ENCODE measurements at places on chromosomes 5 and 9. TPM values are rescaled to one million over a fixed set of nuclear protein-coding genes. Genes with fewer than 3 reads are reported as not detected.

Gene PCDHB9
- not detected for total RNA-seq

Gene LCN10
- not detected for total RNA-seq

- no peak for DNase-seq
- no peaks in the 10 kb centered on the region for H3K4me1 ChIP-seq
- no peaks in the 10 kb centered on the region for H3K27me3 ChIP-seq
- H3K27ac ChIP-seq, result no peak overlapping the region
- H3K36me3 ChIP-seq, result no peaks in the 10 kb centered on the region
Measured at GRCh38 chr5:164832516-164832915, 1327.1 kb downstream of the MAT2B start.

DNA sequence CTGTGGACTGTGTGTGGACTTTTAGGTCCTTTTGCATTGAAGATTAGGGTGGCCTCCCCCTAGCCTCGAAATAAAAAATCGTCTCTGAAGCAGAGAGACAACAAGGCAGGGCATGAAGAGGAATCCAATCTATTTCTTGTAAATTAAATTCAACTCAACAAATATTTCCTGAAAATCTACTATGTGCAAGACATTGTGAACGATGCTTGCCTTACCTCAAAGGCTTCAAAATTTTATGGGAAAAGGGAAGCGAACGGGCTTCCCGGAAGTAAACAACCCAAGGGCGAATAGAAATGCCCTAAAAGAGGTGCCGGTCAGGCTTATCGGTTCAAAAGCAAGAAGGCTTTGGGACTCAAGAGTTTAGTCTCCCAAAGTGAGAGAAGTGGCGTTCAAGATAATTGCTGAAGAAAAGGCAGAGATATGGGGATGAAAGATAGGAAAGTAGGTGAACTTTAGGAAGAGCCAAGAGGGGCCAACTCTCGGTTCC lies 525 bp downstream of the KIF24 start:
- peak overlapping the region; percentile 82 for H3K4me3 ChIP-seq
- peaks cover 21% of the 10 kb centered on the region for H3K4me1 ChIP-seq
- H3K27ac ChIP-seq, result peak overlapping the region; percentile 78
- H3K27me3 ChIP-seq, result no peaks in the 10 kb centered on the region
- DNase-seq, result no peak

DNA sequence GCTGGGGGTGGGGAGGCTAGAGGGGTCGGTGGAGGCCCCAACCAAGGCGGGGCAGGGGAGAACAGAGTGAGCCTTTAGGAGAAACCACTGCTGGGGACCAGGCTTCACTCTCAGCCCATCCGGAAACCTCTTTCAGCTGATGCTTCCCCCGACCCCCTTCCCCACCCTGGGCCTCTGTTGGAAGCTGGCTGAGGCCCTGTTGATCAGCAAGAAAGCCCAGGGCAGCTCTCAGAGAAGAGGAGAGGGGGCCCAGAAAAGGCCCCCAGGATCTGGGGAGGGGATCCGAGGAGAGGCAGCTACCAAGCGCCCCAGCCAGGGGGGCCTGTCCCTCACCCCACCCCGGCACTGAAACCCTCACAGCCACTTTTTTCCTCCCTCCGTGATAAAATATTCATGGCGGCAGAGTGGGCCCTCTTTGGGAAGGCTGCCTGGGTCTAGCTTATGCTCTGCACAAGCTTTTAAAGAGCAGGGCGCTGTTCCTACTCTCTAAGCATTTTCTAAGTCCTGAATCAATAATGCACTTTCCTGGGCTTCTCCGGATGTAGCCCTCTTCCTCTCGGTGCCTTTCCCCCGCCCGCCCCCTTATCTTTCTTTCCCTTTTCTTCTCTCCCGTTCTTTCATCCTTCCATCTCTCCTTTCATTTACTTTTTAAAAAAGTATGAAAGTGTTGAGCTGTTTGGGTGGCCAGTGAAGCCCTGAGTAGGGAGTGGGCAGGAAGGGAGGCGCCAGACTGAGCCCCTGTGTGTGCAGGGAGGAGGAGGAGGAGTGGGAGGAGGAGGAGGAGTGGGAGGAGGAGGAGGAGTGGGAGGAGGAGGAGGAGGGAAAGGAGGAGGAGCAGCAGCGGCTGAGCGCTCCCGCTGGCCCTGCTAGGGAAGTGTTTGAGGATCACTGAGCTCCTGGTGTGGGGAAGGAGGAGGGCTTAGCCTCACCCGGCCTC lies 23.5 kb downstream of the NTNG2 start:
- no peak overlapping the region for H3K4me3 ChIP-seq
- H3K4me1 ChIP-seq, result no peaks in the 10 kb centered on the region
- no peak overlapping the region for H3K27ac ChIP-seq
- H3K36me3 ChIP-seq, result no peaks in the 10 kb centered on the region
- no peak for DNase-seq

Gene TMEM171
- not detected for total RNA-seq

Gene DMRT2
- total RNA-seq, result not detected

- no peak overlapping the region for H3K27ac ChIP-seq
- no peaks in the 10 kb centered on the region for H3K27me3 ChIP-seq
- peak; percentile 61 for DNase-seq
Measured at GRCh38 chr5:158695595-158696330, 404.0 kb downstream of the EBF1 start.

DNA sequence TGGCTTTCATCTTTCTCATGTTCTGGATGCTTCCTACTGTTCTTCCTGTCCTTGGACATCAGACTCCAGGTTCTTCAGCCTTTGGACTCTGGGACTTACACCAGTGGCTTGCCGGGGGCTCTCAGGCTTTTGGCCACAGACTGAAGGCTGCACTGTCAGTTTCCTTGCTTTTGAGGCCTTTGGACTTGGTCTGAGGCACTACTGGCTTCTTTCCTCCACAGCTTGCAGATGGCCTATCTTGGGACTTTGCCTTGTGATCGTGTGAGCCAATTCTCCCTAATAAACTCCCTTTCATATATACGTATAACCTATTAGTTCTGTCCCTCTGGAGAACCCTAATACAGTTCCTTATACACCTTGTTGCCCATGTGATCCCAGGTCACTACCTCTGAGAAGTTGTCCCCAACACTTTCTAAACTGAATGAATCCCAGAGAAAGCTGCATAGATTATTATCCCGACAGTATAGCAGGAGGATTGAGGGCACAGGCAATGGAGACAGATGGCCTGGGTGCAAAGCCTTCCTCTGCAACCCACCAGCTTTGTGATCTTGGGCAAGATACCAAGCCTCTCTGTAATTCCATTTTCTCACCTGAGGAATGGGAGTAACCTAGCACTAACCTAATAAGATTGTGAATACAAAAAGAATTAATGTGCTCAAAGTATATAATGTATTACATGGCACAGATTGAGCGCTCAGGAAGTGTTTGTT lies 449.6 kb upstream of the BRINP1 start:
- no peak overlapping the region for H3K4me3 ChIP-seq
- no peaks in the 10 kb centered on the region for H3K4me1 ChIP-seq
- no peaks in the 10 kb centered on the region for H3K36me3 ChIP-seq
- no peak for DNase-seq
- no peaks in the 10 kb centered on the region for H3K27me3 ChIP-seq

DNA sequence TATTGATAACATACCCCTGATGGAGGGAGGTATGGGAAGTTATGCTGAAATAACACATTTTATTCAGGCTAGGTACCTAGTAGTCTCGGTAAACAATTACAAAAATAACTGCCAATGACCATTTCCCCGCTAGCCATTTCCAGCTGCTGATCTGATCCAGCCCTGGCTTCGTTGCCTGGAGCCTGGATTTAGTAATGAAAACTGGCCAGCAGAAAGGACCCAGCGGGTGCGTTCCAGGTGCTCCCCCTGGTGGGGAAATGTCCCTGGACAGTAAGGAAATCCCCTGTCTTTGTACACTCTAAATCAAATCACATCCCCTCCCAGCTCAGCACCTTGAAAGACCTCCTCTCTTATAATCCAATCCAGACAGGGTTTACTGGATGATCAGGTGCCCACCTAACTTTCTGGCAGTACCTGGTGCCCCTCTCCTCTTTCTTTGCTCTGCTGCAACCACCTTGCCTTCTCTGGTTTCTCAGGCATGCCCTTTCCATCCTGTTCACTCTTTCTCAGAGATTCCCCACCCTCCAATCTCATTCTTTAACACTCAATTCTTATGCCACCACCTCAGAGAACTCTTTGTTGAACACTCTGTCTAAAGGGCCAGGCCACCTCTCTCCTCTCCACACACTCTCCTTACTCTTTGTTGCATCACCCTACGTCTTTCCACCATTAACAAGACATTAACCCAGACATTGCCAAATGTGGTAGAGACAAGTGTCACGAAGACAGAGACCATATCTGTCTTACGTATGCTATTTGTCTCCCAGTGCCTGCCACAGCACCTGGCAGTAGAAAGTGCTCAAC lies 50.1 kb upstream of the SMAD5 start:
- peaks cover 18% of the 10 kb centered on the region for H3K4me1 ChIP-seq
- H3K4me3 ChIP-seq, result no peak overlapping the region
- no peaks in the 10 kb centered on the region for H3K36me3 ChIP-seq
- peaks cover 43% of the 10 kb centered on the region for H3K27me3 ChIP-seq
- H3K27ac ChIP-seq, result no peak overlapping the region
- peak; percentile 26 for DNase-seq

- no peak overlapping the region for H3K4me3 ChIP-seq
- no peaks in the 10 kb centered on the region for H3K4me1 ChIP-seq
- no peak overlapping the region for H3K27ac ChIP-seq
Measured at GRCh38 chr5:24226479-24226878, 418.3 kb downstream of the CDH10 start.

DNA sequence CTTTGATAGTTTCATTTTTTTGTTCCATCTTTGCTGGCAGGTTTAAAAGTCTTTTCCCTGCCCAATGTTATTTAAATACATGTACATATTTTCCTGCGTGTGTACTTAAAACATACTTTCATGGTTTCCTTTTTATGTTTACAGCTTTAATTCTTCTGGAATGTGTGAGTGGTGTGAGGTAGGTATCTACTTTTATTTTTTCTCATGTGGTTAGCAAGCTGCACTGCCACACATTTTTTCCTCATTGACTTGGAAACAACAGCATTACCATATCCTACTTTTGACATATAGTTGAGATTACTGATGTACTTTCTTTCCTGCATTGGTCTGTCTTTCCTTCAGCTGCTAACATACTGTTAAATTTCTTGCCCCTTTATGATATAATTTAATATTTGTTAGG lies 51.4 kb upstream of the COL15A1 start:
- H3K27ac ChIP-seq, result no peak overlapping the region
- H3K4me3 ChIP-seq, result no peak overlapping the region
- DNase-seq, result no peak
- no peaks in the 10 kb centered on the region for H3K4me1 ChIP-seq
- H3K27me3 ChIP-seq, result peaks cover 4% of the 10 kb centered on the region

GRCh38 chr5:133902511-133903118 lies 65.8 kb downstream of the C5orf15 start:
- H3K27ac ChIP-seq, result no peak overlapping the region
- no peak for DNase-seq
- H3K4me3 ChIP-seq, result no peak overlapping the region
- H3K27me3 ChIP-seq, result no peaks in the 10 kb centered on the region

- no peak overlapping the region for H3K27ac ChIP-seq
- DNase-seq, result no peak
- H3K27me3 ChIP-seq, result no peaks in the 10 kb centered on the region
- no peaks in the 10 kb centered on the region for H3K36me3 ChIP-seq
- H3K4me1 ChIP-seq, result no peaks in the 10 kb centered on the region
- H3K4me3 ChIP-seq, result no peak overlapping the region
Measured at GRCh38 chr5:9160747-9161146, 385.1 kb downstream of the SEMA5A start.

GRCh38 chr5:83475391-83475863 lies 3.9 kb downstream of the VCAN start:
- no peak for DNase-seq
- no peaks in the 10 kb centered on the region for H3K36me3 ChIP-seq
- H3K4me1 ChIP-seq, result peaks cover 33% of the 10 kb centered on the region

Gene SLC27A6
- total RNA-seq, result not detected

Gene OLFML2A
- total RNA-seq, result not detected

DNA sequence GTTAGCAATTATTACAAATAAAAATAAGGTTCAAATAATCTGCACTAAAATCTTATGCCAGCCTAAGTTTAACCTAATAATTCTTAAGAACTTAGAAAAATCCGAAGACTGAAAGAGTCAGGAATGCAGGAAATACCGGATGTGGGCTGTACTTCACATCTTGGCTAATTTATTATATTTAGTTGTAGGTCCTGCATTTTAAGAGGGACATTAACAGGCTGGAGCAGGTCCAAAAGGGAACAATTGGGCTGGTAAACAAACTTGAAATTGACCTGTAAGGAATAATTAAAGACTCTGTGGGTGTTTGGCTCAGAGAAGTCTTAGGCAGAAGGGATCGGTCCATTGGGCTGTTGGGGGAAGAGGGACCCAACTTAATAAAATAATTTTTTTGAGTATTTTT lies 18.4 kb downstream of the GLRA1 start:
- H3K4me3 ChIP-seq, result no peak overlapping the region
- no peaks in the 10 kb centered on the region for H3K36me3 ChIP-seq
- DNase-seq, result no peak

Gene PCDHGA3
- not detected for total RNA-seq

- no peaks in the 10 kb centered on the region for H3K4me1 ChIP-seq
- H3K36me3 ChIP-seq, result no peaks in the 10 kb centered on the region
- no peak overlapping the region for H3K4me3 ChIP-seq
- DNase-seq, result no peak
- H3K27me3 ChIP-seq, result no peaks in the 10 kb centered on the region
Measured at GRCh38 chr5:36945687-36946086, 69.1 kb downstream of the NIPBL start.

- peaks cover 4% of the 10 kb centered on the region for H3K27me3 ChIP-seq
- no peak overlapping the region for H3K27ac ChIP-seq
- peaks cover 19% of the 10 kb centered on the region for H3K4me1 ChIP-seq
- H3K36me3 ChIP-seq, result no peaks in the 10 kb centered on the region
Measured at GRCh38 chr9:95753762-95754465, 121.6 kb upstream of the ERCC6L2 start.

Gene HOMER1
- 2.1 TPM for total RNA-seq

Gene ATP10B
- not detected for total RNA-seq

GRCh38 chr5:6678385-6678784 lies 34.8 kb upstream of the TENT4A start:
- H3K36me3 ChIP-seq, result no peaks in the 10 kb centered on the region
- no peaks in the 10 kb centered on the region for H3K4me1 ChIP-seq
- no peak overlapping the region for H3K4me3 ChIP-seq
- no peak for DNase-seq

DNA sequence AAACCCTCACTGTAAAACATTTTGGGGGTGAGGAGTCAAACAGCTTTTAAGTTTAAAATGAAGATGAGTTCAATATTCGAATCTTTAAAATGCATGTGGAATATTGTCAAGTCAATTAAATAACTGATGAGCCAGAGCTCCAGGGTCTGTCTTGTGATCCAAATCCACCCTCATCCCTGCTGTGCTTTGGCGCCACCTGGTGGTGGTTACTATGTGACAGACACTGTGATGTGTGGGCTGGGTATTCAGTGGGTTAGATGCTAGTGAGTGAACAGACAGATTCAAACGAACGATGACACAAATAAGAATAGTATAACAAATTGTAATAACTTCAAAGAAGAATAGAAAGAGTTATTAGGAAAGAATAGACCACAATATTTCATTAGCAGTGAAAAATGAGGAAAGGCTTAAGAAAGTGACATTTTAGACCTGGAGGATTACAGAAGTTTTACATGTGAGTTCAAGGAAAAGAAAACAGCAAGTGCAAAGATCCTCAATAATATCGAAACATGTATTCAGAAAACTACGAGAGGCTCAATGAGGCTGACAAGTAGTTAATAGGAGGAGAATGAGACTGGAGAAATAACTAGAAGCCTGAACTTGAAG lies 51.4 kb upstream of the CHSY3 start:
- H3K4me3 ChIP-seq, result no peak overlapping the region
- no peak overlapping the region for H3K27ac ChIP-seq
- H3K27me3 ChIP-seq, result no peaks in the 10 kb centered on the region
- H3K36me3 ChIP-seq, result no peaks in the 10 kb centered on the region
- peak; percentile 71 for DNase-seq

Gene FREM1
- not detected for total RNA-seq

GRCh38 chr5:7377761-7378160 lies 18.2 kb upstream of the ADCY2 start:
- H3K4me1 ChIP-seq, result no peaks in the 10 kb centered on the region
- H3K36me3 ChIP-seq, result no peaks in the 10 kb centered on the region
- DNase-seq, result no peak
